Gastroesophageal sphincter (tissue), 4 donors: ENCODE measurements at places on chromosomes 5 and 9.

- no peak for ATAC-seq
Measured at GRCh38 chr9:110984890-110985437, 53.3 kb downstream of the LPAR1 start.

DNA sequence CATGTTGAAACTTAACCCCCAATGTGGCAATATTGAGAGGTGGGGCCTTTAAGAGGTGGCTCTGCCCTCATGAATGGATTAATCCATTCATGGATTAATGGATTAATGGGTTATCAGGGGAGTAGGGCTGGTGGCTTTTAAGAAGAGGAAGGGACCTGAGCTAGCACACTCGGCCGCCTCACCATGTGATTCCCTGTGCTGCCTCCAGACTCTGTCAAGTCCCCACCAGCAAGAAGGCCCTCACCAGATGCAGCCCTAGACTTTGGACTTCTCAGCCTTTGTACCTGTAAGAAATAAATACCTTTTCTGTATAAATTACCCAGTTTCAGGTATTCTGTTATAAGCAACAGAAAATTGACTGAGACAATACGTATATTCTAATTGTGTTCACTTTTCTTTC lies 272.2 kb upstream of the DMRT1 start:
- ATAC-seq: no peak

- ATAC-seq: no peak
Measured at GRCh38 chr9:72362118-72362531, 2.9 kb downstream of the ZFAND5 start.

GRCh38 chr5:52837068-52837467 lies 49.4 kb downstream of the ITGA1 start:
- ATAC-seq: peak; percentile 43

- no peak for ATAC-seq
Measured at GRCh38 chr5:31027721-31028120, 165.8 kb upstream of the CDH6 start.

- no peak for ATAC-seq
Measured at GRCh38 chr5:32207355-32207634, 33.2 kb upstream of the GOLPH3 start.

DNA sequence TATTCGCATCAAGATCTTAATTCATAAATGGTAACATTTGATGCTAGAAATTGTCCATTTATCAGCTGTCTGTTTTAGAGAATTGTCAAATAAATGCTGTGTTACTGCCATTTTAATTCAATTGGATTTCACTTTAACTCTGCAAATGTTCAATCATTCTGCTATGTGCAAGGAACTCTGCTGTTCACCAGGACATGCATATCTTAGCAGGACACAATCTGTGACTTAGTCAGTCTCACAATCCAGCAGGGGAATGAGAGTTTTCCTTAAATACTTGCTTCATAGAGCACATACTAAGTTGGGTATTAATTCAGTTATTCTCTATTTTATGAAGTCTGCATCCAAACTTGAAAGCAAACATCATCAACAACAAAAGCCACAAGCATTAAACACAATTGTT lies 488.7 kb upstream of the MEF2C start:
- no peak for ATAC-seq

DNA sequence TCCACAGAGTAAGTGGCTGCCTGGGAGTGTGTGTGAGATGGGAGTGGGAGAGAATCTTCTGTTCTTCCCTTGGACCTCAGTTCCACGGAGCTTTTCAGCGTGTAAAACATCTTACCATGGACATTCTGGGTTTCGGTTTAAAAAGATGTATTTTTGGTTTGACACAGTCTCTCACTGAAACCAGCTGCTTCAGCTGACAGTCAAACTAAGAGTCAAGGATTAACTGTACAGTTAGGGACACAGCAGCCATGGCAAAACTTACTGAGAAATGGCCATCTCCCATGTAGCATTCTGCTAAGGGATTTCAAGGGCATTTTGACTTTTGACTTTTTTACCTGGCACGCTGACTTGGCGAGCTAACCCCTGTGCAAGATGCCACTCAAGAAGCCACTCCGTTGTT lies 93.8 kb upstream of the IL12B start:
- ATAC-seq: no peak

- ATAC-seq: no peak
Measured at GRCh38 chr5:12003680-12004079, 99.4 kb upstream of the CTNND2 start.

DNA sequence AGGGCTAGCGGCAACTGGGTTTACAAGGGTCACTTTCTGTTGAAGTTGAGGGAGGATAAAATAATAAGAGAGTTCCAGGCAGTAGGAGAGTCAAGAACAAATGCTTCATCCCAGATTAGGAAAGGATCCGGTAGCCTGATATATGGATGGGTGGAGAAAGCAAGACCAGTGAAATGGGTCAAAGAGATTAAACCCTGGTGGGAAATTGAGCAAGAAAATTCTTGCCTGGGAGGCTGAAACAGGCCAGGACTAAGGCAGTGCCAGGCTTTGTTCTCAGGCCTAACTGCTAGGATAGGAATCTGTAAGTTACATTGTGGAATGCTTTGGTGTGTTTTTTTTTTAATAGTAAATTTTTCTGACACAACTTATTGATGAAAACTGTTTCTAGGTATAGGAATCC lies 257.4 kb upstream of the RFX3 start:
- no peak for ATAC-seq

DNA sequence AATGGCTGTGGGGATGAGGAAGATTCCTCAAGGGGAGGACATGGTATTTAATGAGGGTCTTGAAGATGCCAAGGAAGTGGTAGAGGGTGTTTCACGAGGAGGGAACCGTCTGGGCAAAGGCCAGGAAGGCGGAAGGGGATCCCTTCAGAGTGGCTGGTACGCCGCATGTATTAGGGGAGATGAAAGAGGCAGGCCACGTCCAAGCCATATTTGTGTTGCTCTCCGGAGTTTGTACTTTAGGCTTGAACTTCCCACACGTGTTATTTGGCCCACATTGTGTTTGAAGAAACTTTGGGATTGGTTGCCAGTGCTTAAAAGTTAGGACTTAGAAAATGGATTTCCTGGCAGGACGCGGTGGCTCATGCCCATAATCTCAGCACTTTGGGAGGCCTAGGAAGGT lies 1.2 kb downstream of the FXN start:
- ATAC-seq: no peak

DNA sequence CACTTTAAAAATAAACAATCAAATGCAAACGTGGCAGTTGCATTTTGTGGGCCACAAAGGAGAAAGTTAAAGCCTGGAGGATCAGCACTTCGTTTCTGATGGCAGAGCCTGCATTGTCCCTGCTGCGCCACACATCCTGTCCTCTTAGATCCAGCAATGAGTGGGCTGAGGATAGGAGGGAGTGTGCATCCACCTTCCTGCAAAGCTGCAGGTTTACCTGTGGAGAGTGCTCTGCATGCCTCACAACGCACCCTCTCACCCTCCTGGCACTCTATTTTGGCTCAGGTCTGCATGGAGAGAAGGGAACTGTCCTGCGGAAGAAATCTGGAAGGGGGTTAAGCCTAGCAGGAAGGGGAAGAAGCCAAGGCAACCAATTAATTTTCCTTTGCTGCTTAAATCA lies 212.2 kb upstream of the SLC24A2 start:
- no peak for ATAC-seq

DNA sequence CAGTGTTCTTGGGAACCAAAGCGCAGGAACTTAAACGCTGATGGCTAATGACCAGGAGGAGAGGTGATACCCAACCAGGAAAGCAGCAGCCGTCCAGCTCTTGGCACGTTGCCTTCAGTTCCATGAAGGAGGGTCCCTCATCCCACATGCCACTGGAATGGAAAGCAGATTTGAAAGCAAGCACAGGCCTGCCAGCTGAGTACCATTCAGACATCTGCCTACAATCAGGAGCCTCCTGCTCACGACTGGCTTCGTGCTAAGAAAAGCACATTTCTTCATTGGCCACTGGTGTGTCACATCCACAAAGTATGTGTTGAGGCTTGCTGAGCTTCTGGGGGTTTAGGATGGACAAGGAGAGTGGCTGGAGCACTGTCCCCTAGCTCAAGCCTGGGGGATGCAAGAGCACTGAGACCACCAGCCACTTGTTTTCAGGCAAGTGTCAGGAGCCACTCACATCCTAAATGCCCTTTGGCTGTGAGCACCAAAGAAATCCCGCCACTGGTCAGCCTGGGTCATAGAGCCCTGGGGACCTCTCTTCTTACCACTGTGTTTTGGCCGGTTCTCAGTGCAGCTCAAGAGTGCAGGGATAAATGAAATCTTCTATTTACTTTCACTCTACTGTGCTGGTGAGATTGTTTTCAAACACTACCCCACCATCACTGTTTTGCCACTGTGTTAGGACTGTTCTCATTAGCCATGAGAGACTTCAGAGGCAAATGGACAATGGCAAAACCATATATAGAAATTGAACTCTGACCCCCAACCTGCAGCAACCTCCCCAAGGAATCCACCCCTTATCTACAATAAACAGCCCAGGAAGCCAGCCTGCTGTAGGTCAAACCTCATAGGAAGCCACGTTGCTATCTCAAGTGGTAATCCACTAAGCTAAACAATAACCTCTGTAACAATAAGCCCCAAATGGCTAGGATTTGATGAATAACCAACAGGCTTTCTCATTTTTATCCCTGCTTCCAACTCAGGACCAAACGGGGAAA lies 58.3 kb downstream of the MTX3 start:
- ATAC-seq: no peak

DNA sequence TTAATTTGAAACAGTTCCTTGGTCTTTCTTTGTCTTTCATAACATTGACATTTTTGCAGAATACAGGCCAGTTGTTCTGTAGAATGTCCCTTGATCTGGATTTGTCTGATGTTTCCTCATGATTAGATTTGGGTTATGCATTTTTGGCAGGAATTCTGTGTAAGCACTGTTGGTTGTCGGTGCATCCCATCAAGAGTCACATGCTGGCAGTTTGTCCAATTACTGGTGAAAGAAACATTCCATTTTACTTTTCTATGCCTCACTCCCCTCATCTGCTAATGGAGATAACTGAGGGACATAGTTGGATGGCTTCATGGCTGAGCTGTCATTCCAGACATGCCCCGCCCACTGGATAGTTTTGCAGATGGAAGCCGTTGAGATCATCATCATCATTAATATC lies 7.6 kb upstream of the ZNF618 start:
- no peak for ATAC-seq

GRCh38 chr9:135480940-135481310 lies 1.3 kb downstream of the PPP1R26 start:
- no peak for ATAC-seq

- ATAC-seq: no peak
Measured at GRCh38 chr5:164332349-164333196, 827.2 kb downstream of the MAT2B start.

DNA sequence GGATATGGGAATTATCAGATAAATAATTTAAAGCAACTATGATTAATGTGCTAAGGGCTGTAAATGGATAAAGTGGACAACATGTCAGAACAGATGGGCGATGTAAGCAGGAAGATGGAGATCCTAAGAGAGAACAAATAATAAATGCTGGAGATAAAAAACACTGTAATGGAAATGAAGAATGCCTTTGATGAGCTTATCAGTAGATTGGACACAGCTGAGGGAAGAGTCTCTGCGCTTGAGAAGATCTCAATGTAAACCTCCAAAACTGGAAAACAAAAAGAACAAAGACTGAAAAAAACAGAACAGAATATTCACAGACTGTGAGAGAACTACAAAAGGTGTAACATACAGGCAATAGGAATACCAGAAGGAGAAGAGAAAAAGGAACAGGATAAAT lies 102.5 kb downstream of the ANKRD55 start:
- ATAC-seq: no peak

DNA sequence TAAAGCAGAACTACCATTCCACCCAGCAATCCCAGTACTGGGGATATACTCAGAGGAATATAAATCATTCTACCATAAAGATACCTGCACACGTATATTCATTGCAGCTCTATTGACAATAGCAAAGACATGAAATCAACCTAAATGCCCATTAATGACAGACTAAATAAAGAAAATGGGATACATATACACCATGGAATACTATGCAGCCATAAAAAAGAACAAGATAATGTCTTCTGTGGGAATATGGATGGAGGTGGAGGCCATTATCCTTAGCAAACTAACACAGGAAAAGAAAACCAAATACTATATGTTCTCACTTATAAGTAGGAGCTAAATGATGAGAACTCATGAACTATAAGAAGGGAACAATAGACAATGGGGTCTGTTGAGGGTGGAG lies 12.5 kb downstream of the HAPLN1 start:
- ATAC-seq: no peak

- no peak for ATAC-seq
Measured at GRCh38 chr9:88429595-88430430, 41.6 kb downstream of the SPIN1 start.

DNA sequence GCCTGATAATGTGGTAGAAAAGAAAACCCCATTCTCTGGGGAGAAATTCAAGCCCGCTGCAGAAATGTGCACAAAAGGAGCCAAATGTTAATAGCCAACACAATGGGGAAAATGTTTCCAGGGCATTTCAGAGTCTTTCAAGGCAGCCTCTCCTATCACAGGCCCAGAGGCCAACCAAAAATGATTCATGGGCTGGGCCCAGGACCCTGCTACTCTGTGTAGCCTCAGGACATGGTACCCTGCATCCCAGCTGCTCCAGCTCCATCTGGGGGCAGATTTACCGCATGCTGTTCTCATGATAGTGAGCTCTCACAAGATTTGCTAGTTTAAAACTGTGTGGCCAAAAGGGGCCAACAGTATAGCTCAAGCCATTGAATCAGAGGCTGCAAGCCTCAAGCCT lies 41.1 kb downstream of the RAPGEF6 start:
- no peak for ATAC-seq

DNA sequence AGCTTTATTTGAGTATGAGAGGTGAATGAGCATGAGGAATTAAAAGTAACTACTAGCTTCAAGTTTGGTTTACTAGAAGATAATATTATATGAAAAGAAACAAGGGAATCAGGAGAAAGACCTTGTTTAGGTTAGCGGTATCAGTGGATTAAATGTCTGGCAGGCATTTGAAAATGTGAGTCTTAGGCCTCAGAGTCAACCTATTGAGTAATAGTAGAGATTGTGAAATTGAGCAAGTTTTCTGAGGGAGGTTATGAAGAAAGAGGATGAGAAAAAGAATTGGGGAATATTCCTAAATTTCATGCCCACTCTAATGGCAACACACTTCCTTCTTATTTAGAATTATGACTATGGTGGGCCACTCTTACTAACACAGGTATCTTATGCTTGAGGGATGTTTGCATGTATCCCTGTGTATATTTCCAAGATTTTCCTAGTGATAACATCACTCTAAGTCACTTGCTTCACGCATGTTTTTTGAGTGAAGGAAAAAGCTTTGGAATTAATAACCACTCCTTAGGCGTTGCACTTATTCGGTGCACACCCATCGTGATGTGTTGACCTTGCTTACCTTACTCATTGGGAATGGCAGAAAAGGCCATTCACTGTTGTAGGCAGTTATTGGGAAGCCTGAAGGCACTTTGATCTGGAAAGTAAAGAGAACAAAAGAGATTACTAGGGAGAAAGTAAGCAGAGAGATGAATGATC lies 8.2 kb upstream of the ELL2 start:
- ATAC-seq: no peak

- ATAC-seq: no peak
Measured at GRCh38 chr5:10660135-10660534, 96.3 kb downstream of the ANKRD33B start.

- ATAC-seq: no peak
Measured at GRCh38 chr5:142937374-142937773, 167.2 kb downstream of the ARHGAP26 start.
